NCI-H2171 (cell line): ENCODE measurements at places on chromosomes 1 and 21.
A peak's percentile ranks its signal among the peaks of the same experiment; 100 is the strongest.

GRCh38 chr1:51715369-51715768 lies 98.5 kb downstream of the OSBPL9 start:
- DNase-seq, result no peak

- DNase-seq, result no peak
Observed at GRCh38 chr1:68907491-68907890, 410.6 kb upstream of the DEPDC1 start.

- DNase-seq, result no peak
Observed at GRCh38 chr1:115299266-115299665, 38.8 kb downstream of the NGF start.

DNA sequence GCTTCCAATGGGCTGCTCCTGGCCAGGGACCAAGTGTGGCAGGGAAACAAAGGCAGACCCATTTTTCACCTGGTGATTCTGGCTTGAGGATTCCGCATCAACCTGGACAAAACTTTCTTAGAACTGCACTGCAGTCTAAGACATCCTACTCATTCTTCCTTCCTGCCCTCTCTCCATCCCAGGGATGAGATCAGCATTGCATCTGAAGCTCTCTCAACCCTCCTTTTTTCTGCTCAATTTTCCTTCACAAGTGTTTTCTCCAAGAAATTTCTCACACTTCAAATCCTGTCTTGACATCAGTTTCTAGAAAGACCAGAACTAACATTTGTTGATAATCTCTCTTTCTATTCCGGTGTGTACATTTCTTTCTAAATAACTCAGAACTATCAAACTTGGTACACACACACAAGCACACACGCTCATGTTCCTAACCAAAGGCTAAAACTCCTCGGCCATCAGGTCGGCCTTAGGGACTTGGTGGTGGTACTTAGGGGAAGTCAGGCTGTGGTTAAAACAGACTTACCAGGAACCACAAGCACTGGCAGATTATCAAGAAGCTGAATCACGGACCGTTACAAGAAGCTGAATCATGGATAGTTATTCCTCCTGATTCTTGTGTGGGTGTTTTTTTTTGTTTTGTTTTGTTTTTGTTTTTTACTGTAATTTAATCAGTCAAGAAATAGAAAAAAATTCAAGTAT lies 21.0 kb upstream of the CXADR start:
- no peak for DNase-seq

GRCh38 chr1:206856674-206857464 lies 8.6 kb upstream of the IL20 start:
- no peak for DNase-seq

GRCh38 chr1:242877229-242877628 lies 352.7 kb upstream of the PLD5 start:
- no peak for DNase-seq

DNA sequence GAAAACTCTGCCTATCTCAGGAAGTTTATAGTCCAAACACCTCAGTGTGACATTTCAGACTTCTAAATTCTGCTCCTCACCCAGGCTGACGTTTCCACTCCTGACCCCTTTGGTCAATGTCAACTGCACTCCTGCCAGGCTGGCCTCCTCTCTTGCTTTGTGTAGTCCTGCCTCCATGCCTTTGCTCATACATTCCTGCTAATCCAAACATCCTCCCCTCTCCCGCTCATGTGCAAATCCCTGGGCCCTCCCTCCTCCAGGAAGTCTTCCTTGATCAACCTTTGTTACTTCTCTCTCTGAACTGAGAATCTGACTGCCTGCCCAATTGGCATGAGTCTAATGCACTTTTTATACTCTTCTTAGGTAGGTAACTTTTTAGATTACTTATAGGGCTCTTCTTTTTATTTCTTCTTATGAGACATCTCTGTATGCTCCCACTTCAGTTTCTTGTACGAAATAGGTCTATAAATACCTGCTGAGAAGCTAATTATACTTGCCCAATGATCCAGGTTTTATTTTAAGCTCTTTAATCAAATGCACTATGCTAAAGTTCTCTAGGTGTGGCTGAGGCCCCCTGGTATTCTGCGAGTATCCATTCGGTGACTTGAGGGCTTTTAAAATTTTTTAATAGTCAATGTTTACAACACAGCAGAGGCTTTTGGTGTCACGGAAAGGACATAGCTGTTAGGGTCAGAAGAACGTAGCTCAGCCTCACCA lies 128.1 kb downstream of the PLXNA2 start:
- no peak for DNase-seq

- no peak for DNase-seq
Observed at GRCh38 chr1:26044971-26045721, 772 bp downstream of the SLC30A2 start.

DNA sequence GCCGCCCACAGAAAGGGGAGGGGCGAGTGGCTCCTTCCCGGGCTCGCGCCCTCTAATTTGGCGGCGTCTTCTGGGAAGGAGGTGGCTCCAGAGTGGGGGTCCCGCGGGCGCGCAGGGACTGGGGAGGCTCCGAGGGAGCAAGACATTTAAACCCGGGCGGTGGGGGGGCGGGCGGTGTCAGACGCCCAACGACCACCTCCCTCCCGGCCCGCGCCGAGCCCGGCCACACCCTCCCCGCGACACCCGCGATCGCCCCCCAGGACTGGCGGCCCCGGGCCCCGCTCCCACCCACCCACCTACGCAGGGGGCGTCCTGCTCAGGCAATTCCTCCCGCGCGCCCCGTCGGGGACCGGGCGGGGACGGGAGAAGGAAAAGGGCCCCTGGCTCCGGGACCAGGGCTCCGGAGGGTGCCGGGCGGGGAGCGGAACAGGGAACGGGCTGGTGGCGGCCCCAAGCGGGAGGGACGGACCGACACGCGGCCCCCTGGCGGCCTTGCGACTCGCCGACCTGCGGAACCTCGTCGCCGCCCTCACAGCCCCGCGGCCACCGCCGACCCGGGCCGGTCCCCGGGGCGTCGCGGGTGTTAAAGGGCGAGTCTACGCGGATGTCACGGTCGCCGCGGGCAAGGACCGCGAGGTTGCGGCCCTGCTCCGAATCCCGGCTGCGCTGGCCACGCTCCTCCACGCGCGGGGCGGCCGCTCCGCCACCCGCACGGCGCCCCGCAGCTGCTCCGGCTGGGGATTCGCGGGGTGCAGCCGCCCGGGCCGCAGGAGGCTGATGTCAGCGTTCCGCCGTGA lies 94.0 kb upstream of the FMN2 start:
- no peak for DNase-seq

DNA sequence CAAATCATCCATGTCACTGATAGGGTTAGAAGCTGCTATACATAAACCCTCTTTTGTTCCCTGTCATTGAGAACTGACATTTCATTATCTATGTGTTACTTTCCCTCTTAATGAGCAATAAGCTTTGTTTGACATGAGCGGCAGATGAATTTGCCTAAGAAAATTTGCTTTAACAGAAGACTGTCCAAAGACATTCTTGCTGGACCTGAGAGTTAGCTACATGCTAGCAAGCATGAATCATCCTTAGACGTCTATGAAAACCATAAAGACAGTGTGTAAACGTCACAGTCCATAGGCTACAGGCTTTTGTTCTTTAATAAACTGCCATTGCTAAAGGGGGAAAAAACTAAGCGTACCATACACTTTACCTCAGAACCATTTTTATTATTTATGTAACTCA lies 73.1 kb downstream of the TNFSF4 start:
- no peak for DNase-seq

- no peak for DNase-seq
Observed at GRCh38 chr1:14441302-14441741, 157.2 kb upstream of the KAZN start.

- DNase-seq, result peak; percentile 38
Observed at GRCh38 chr1:198671136-198671535, 32.3 kb downstream of the PTPRC start.

DNA sequence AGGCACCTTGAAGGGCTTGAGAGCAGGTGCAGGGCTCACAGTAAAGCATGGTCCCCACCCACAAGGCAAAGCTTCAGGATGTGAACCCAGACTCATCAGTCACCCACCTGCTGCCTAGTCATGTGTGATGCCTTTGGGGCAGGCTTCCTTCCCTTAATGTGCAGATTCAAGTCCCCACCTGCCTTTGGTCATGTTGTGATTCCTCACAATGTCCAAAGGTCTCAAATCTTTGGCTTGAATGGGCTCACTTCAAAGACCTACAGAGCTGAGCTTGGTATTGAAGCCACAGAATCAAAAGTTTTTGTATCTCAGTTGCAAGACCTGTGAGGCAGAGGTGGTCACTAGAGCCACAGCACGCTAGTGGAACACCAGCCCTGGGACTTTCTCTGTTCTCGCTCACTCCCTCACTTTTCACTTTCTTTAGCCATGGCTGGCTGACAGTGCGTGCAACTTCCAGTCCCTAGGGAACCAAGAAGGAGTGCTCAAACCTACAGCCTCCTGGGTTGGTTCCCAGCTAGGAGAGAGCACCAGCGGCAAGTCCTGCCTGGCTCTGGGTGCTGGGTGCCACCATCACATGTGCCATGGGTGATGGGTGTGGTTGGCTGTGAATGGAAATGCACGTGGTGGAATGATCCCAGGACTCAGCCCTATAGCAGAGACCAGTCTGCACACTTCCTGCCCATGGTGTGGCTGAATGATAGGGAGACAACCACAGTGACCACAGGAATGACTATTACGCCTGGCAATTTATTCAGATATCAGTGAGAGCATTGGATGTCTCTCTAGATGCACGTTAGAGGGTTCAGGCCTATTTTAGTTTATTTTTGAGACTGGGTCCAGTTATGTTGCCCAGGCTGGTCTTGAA lies 26.4 kb upstream of the CLIC6 start:
- DNase-seq, result no peak

DNA sequence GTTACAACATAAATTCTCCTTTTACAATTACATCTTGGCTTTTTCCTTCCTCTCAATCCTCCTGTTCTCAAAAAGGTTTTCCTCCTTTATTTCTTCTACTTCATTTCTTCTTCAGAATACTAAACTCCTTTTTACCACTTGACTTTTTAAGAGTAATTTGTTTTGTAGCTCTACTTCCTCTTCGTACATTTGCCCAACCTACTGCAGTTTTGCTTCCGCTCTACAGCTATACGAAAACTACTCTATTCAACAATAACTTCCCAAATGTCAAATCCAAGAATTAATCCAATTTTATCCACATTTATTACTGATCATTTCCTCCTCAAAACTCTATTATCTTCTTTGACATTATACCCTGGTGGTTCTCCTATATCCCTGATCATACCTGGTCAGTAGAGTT lies 3.4 kb downstream of the GDAP2 start:
- DNase-seq, result no peak

DNA sequence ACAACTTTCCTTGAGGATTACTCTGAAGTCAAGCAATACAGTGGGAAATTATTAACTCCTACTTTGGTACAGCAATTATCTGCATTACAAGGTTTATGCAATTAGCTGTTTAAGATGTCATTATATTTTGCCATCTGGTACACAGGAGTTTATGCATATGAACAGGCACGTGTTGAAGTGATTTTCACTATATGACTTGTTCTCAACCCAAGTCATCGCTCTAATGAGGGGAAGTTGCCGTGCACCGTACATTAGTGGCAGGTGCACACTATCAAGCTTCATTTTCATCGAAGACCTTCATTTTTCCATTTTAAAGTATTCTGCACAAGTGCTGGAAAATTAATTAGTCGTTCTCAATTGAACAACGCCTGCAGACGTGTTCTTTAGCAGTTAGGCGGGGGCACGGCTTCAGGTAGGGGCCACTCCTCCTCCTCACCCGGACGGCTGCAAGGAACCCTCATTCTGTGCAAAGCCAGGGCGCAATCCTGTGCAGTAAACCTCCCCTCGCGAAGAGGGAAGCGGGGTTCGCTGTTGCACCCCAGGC lies 39.8 kb upstream of the NFIA start:
- peak; percentile 61 for DNase-seq

DNA sequence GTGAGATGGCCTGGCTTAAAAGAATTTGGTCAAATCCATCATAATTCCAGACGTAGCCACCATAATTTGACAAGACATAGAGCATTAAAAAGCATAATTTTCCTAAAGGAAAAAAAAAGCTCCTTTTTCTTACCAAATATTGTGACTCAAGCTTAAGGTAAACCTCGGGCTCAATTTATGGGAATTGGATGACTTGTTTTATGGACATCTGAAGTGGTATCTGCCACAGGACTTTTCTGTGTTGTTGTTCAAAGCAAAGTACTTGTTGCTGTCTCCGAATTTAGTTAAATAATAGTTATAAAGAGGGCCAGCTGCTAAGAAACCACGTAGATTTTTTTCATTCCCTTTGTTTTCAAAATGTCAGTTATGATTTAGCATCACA lies 1.1 kb downstream of the MPZL1 start:
- no peak for DNase-seq

GRCh38 chr1:152009691-152010090 lies 16.0 kb upstream of the S100A10 start:
- DNase-seq, result no peak

DNA sequence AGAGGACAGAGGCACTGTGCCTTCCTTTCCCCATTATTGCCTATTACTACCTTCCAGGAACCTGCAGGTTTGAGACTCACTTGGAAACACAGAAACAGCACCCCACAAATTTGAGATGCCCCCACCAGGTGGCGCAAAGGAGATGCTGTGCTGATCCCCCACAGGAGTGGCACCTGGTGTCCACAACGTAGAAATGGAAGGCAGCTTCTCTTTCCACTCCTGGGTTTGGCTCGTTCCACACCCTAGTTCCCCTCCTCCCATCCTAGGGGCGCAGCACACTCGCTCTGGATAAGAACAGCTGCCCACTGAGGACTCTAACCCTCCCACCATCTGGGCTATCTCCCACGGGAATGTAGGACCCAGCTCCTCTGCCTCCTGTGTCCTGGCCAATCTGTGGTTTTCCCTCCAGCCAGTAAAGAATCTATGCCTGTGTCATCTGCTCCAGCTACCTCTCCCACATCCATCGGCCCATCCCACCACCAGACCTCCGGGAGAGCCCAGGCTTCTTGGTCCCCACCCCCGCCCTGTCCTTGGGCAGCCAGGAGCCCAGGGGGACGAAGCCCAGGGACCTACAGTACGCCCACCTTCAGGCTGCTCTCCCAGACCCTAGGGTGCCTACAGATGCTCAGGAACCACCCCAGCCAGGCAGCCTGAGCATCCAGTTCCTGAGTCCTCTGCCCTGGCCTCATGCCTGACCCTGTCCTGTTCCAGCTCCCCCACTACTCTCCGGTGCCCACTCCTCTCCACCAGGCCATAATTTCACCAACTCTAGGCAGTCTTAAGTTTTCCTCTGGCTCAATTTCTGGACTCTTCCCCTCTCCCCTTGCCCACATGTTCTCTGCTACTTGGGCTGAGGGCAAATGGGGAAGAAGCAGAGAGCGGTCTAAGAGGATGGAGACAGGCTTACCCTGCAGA lies 549 bp downstream of the THBS3 start:
- DNase-seq, result peak; percentile 74
